B cell (primary cell): ENCODE measurements at places on chromosomes 2 and 18.
A peak's percentile ranks its signal among the peaks of the same experiment; 100 is the strongest.

GRCh38 chr2:28835781-28836180, 25.1 kb downstream of the SPDYA start:
- no peak for DNase-seq

DNA sequence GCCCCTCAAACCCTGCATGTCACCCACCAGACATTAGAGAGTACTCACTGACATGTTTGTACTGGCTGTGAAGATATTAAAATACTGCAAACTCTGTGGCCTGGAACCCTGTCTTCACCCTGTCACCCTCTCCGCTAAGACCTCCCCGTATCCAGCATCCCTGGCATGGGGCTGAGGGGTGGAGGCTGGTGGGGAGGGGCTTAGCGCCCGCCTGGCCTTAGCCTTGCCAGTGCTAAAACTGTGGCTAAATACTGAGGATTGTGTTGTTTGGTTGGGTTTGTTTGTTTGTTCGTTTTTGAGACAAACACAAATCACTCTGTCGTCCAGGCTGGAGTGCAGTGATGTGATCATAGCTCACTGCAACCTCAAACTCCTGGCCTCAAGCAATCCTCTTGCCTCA, 1.8 kb downstream of the PSTPIP2 start:
- DNase-seq: no peak

DNA sequence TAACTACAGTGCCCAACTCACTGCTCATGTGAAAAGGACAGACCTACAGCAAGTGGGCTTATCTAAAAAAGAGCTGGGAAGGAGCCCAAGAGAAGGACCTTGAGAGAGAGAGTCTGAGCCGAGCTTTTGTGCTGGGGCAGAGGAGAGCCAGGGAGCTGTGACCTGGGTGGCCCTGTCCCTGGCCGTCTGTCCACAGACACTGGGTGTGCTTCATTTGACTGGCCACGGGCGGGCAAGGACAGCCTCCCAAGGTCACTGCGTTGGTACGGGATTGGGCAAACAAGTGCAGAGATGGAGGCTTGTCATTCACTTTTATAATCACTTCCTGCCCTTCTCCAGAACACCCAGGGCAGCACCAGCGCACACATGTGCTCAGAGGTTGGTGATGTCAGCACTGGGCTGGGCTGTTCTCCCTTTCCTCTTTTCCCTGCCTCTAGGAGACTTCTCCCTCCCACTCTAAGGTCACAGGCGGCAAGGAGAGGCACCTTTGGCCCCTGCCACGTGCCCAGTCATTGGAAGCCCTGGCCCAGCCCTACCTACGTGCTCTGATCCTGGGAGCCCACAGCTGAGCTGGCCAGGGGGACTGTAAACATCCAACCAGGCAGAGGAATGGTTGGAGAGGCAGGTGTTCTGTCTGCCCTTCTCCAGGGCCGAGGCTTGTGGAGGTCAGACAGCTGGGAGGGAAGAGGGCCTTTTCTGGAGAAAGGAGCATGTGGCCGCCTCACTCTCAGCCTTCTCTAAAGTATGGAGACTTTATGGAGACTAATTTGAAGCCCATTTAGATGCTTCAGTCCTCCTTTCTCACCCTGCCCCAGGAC, 6.4 kb upstream of the PSD4 start:
- DNase-seq: no peak

GRCh38 chr2:163593982-163594381, 141.8 kb downstream of the FIGN start:
- DNase-seq: no peak

- no peak for DNase-seq
These were observed 1085.8 kb downstream of the TDRD15 start for GRCh38 chr2:22209545-22209944.

GRCh38 chr2:71704131-71704561, 250.8 kb downstream of the DYSF start:
- DNase-seq: no peak

DNA sequence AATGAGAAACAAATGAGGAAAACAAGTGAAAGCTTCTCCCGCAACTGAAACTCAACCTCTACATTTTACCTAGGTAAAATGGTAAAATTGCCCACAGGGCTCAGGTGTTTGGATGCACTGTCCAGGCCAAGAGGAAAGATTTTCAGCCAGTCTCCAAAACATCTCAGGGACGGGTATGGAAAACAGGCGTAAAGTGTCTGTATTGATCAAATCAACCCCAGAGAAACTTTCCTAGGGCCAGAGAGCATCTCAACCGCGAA, 361 bp upstream of the HAT1 start:
- DNase-seq: no peak

GRCh38 chr2:207248702-207249377, 83.1 kb upstream of the KLF7 start:
- DNase-seq: no peak

DNA sequence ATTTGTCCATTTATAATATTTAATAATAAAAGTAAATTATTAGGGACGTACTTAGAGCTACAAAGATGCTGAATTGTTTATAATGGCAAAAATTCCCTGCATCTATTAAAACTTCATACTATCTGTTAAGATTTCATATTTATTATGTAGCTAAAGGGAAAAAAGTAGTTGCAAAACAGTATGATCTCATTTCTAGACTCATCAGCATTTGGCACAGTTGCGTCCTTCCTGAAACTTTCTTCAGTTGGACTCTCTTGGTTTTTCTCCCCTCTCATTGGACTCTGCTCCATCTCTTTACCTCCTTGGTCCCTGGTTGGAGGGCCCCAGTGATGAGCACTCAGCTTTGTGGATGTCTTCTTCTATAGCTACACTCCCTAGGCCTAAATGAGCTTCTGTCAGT, 99.6 kb downstream of the TMEM247 start:
- no peak for DNase-seq

DNA sequence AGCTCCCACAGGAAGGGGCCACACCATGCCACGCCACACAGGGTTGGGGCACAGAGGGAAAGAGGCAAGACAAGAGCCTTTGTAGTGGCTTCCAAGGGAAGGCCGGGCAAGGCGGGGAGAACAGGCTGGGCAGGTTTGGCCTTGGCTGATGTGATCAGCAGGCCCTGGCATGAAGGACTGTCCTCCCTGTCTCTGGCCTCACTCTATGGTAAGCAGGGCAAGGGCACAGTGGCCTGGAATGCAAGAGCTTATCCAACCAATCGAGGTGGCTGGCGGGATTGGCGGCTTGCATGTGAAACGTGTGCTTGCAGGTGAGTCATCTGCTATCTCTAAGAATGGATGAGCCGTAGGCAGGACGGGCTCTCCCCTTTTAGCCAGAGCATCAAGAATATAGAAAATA, 6.4 kb upstream of the ATP9B start:
- DNase-seq: no peak

GRCh38 chr2:85712849-85713612, 18.9 kb downstream of the GNLY start:
- DNase-seq: no peak

GRCh38 chr2:75268112-75268511, 68.8 kb upstream of the TACR1 start:
- DNase-seq: no peak

DNA sequence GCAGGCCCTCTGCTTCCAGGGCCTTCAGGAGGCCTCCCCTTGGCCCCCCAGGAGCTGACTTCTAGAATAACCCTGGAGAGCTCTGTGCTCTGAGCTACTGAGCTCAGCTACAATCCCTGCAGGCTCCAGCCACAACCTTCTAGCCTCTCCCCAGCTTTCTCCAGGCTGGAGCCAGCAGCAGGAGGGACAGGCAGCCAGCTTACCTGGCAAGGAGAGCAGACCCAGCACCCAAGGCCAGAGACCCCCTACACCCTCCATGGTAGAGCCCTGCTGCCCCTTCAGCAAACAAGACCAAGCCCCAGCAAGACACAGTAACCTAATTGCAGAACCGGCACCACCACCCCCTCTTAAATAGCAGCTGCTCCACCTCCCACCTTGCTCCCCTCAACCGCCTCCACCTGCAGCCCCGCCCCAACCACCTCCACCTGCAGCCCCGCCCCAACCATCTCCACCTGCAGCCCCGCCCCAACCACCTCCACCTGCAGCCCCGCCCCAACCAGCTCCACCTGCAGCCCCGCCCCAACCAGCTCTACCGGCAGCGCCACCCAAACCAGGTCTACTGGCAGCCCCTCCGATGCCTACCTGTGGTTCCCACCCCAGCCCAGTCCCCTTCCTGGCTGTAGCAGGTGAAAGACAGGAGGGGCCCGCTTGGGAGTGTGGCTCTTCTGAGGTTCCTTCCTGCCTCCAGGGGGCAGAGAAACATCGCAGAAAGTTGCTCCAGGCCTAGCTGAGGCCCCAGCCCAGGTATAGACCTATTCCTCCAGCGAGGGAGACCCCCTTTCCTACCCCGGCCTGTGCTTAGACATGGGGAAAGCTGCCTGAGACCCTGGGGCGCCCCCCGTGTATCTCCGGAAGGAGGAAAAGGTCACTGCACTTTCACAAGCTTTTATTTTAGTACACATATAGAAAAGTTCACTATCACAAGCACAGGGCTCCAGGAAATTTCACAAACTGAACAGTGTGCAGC, at the start of gene ASTL:
Gene ASTL (minus strand): TSS at position 324 of the 967 bp plus-strand sequence. CDS start 66 bp downstream, at position 258.
- peak; percentile 81 for DNase-seq

GRCh38 chr2:38073211-38074057, 2.5 kb downstream of the CYP1B1 start:
- no peak for DNase-seq

DNA sequence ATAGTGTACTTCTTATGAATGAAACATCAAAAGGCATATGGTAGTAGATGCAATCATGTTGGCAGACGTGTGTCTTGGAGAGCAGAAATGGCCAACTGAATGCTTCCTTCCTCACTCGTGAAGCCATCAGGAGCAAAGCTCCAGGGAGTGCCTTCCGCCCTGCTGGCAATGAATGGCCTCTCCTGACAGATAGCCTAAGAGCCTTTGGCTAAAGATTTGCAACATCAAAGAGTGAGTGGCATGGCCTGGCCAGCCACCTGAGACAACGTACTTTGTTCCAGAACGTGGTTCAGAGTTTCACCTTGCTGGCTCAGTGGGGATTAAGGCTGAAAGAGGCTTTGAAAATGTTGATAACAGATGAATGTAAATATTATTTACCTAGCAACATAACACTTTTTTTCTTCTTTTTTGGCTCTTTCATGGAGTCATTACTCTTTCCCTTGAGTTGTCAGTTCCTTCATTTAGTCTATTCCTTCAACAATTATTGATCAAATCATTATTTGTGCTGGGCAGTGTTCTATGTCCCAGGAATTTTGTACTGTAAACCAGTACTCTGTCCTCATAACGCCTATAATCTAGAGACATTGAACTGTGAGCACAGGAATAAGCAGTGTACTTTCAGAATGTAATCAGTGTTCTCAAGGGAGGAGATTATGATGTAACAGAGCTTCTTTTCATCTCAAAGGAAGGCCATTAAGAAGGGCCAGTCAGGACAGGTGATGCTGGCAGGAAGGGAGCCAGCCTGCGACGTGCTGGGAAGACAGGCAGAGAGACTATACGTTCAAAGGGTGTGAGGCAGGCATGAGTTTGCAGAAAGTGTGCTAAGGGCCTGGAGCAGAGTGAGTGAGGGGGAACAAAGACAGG, 59.4 kb upstream of the SH3RF3 start:
- no peak for DNase-seq

DNA sequence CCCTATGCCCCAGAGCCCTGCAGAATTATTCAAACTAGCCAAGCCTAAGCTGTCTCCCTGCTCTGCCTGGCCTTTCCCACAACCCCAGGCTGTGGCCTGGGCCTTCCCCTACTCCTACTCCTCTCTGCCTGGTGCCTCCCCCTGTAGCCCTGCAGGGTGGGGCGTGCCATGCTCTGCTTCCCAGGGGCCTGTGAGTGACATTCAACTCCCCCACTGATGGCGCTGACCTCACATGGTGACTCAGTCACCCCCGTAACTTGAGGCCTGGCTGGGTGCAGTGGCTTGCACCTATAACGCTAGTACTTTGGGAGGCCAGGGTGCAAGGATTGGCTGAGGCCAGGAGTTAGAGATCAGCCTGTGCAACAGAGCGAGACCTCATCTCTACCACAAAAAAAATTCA, 60.6 kb downstream of the KIF1A start:
- DNase-seq: no peak

DNA sequence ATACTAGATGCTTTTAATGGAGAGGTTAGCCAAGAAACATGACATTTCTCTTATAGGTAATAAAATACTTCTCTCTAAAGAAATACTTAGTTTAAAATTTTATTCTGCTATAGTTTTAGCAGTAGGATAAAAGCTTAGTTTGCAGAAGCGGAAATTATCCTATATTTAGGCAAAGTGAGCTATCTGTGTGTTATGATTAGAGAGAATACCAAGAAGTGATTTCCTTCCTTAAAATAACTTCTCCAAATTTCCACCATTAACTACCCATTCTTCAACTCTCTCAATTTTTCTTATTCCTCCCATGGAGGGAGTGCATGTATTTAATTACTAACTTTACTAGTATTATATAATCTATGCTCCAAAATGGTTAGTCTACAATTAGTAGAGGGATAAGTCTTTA, 15.8 kb upstream of the IL1RL1 start:
- DNase-seq: no peak

DNA sequence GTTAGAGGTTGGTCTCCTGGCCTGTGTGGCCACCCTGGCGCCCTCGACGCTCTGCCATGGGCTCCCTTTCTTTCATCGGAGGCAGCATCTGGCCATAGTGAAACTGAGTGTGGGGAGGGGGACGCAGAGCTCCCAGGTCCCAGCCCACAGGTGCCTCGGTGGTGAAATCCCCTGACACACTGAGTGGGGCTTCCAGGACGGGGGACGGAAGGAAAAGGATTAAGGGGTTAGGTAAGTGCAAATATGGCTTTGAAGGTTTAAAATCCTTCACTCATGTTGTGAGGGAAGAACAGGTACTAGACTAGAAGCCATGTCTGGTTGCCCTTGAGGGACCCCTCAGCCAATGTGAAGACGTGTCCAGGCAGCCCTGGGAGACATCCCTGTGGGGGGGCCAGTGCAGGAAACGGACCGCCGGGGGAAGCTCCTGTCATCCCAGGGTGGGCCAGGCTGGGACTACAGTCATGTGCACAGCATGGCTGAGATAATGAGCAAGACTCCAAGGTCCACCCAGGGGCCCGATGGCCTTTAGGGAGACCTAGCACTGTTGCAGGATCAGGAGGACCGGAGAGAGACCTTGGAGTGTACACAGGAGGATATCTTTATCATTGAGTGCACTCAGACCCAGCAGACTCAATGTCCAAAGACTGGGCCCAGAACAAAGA, 36.3 kb downstream of the RTP5 start:
- no peak for DNase-seq

DNA sequence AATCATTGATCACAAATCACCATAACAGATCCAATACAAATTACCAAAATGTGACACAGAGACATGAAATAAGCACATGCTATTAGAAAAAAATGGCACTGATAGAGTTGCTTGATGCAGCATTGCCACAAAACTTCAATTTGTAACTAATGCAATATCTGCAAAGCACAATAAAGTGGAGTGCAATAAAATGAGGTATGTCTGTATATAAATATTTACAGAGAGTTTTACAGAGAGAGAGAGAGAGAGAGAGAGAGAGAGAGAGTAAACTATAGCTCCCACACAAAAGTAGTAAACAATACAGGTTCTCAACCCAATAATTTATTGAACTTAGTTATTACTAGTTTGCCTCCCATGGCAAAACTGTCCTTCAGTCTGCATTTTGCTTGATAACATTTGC, 1807.0 kb downstream of the SUCLG1 start:
- no peak for DNase-seq
